ENCODE measurements at places on chromosomes 3 and 15.

GRCh38 chr3:171311784-171312183 is 148.4 kb downstream of the TNIK start:
- peak; percentile 6 for DNase-seq

DNA sequence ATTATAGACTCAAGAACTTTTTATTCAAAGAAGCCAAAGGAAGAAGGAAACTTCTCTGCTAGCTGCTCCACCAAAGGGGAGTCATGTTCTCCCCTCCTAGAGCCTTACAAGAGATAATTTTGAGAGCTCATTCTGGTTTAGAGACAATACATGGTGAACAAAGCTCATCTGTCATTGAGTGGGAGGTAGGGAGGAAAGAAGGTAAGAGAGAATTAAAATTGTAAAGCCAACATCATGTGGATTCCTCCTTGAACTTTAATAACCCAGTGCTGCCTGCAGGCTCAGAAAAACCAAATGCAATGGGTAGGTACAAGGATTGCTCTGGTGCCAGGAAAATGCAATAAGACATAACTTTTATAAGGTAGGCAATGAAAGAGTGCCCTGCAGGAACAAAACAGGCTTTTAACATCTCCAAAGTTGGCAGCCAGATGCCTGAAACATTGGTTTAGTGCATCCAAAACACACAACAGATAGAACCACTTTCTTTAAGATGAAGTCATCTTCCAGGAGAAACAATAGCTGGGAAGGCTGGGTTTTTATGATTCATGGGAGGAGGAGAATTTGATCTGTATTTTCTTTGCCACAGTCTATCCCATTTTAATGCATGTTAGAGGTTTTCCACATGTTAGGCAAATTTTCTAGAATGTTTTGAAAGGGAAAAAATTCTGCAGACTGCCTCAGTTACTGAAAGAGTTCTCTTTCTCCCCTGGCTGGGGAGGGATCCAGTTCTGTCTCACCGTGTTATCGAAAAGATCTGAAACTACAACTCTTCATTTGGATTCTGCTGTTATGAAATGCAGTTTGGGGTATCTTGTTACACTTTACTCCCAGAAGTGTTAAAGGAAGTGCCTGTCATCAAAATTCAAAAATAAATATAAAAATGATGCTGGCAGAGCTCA is 11.3 kb upstream of the ARHGEF3 start:
- no peak for DNase-seq

- peak; percentile 45 for DNase-seq
Measured at GRCh38 chr3:137770835-137771399, 6.8 kb downstream of the SOX14 start.

GRCh38 chr15:49905221-49905620 is 213.8 kb downstream of the ATP8B4 start:
- no peak for DNase-seq

DNA sequence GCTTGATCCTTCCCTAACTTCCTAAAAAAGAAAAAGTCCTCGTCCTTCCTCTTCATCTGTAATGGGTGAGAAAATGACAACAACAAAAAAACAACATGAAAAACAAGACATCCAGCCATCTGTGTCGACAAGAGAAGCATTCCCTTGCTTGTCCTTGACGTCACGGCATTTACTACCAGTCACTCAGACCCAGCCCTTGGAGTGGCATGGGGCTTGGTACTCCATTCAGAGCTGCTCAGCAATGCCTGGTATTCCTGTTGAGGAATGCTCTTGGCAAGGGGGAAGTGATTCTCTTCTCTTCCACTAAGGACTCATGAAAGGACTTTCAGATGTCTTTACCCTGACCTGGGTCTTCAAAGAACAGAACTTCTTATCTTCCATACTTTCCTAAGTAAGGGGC is 339.7 kb upstream of the RASGRP1 start:
- DNase-seq: no peak

- DNase-seq: no peak
Measured at GRCh38 chr3:3765661-3766060, 33.6 kb upstream of the LRRN1 start.

- no peak for DNase-seq
Measured at GRCh38 chr15:39511916-39512260, 69.0 kb upstream of the THBS1 start.

DNA sequence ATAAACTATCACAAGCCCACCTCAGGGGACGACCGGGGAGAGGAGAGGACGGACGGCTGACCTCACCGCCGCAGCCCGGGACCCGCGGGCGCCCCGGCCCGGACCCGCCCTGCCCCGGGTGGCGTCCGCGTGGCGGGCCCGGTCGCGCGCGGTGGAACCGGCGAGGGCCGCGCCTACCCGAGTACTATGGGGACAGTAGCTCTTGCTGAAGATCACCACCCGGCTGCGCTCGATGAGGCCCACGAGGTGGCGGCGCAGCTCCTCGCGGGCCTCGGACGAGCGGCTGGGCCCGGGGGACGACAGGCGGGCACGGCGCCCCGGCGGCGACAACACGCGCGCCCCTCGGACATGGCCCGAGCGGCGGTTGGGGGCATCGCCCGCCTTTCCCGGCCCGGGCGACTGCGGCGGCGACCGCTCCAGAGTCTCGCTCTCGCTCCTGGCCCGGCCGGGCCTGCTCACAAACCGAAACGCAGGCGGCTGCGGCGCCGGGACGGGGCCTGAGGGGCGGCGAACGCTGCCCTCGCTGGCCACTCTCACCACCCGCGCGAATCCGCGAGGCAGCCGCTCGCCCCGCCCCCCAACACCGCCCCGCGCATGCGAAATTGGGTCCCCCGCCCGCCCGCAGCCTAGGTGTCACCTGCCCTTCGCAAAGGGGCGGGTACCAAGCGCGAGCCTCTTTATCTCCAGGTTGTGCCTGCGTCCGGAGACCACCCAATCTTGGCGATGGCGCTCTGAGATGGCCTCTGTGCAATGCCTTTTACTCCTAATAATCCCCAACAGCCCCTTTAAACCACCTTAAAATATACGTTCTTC is at the start of gene TXNRD3:
TSS of gene TXNRD3 (minus strand) at position 554 of the 813 bp plus-strand sequence.
- peak; percentile 89 for DNase-seq

- DNase-seq: no peak
Measured at GRCh38 chr3:186354100-186354499, 7.9 kb downstream of the DGKG start.

- no peak for DNase-seq
Measured at GRCh38 chr3:13009132-13009945, 63.9 kb downstream of the IQSEC1 start.

DNA sequence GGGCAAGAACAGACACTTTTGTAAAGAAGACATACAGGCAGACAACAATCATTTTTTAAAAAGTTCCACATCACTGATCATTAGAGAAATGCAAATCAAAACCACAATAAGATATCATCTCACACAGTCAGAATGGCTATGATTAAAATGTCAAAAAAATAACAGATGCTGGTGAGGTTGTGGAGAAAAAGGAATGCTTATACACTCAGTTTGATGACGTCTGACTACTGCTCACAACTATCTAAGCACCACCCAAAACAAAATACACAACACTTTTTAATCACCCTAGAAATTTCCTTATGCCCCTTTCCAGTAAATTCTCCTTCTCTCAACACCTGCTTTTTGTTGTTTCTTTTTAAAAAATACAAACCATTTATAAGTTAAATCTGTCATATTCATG is 228.8 kb downstream of the ISL2 start:
- DNase-seq: no peak

- no peak for DNase-seq
Measured at GRCh38 chr3:57224856-57225255, 2.7 kb upstream of the APPL1 start.

- DNase-seq: peak; percentile 44
Measured at GRCh38 chr3:52934630-52935530, 37.5 kb upstream of the STIMATE start.

GRCh38 chr3:118882353-118882947 is 152.2 kb downstream of the IGSF11 start:
- peak; percentile 76 for DNase-seq

DNA sequence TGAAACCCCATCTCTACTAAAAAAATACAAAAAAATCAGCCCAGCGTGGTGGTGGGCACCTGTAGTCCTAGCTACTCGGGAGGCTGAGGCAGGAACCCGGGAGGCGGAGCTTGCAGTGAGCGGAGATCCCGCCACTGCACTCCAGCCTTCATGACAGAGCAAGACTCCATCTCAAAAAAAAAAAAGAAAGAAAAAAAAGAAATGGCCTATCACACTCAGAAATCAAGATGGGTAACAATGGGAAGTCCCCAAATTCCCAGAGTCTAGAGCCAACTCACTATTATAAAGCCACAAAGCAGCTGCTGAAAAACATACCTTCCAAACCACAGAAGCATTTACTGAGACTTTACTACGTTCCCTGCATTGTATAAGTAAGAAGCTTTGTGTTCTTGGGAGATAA is 7.5 kb downstream of the HDGFL3 start:
- no peak for DNase-seq

GRCh38 chr3:77420336-77420735 is 380.4 kb downstream of the ROBO2 start:
- no peak for DNase-seq

DNA sequence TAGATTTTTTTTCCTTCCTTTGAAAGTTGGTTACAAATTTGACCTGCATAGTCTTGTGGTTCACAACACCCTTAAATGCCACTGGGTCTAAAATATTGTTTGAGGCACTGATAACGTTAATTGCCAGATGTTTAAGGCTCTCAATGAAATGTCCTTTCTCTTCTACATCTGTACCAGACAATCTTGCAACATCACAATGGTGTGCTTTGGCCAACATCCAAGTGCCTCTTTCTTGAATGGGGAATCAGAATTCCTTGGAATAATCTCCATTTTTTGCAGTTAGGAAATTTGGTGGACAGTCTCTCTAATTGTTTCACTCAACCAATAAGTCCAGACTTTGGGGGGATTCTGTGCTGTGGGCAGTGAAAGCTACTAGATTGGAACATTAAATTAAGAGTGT is 26.0 kb upstream of the PEX5L start:
- no peak for DNase-seq

- DNase-seq: no peak
Measured at GRCh38 chr15:34370129-34370528, 3.1 kb upstream of the LPCAT4 start.

DNA sequence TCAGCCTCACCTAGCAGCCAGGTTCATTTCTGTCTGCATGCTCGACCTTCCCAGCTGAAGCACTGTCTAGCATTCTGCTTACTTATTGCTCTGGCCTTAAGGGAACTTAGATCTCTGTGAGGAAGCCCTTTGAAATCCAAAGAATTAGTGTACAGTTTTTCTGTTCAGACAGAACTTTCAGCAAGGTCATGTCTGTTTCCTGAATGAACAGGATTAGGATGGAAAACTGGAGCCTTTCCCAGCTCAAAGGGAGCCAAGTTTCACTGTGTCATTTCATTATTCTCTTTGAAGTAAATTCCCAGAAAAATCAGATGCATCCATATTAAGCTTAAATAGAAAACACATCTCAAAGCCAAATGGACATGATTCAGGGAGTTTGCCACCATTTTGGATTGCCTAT is 457.3 kb upstream of the KCNMB2 start:
- DNase-seq: no peak

DNA sequence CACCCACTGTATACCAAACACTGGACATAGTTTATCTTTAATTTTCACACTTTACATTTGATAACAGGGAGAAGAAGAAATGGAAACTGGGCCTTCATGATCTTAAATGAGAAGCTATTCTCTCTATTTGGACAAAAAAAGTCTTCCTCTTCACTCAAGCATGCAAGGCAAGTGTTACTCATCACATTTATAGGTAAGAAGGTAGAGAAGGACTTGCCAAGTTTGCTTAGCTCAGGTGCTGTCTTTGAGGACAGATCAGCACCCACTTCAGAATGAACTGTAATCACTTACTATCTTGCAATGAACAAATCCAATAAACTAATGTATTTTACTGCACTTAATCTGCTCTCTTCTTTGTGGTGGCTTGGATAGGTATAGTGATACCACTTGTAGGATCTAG is 1.1 kb upstream of the MYH15 start:
- no peak for DNase-seq

DNA sequence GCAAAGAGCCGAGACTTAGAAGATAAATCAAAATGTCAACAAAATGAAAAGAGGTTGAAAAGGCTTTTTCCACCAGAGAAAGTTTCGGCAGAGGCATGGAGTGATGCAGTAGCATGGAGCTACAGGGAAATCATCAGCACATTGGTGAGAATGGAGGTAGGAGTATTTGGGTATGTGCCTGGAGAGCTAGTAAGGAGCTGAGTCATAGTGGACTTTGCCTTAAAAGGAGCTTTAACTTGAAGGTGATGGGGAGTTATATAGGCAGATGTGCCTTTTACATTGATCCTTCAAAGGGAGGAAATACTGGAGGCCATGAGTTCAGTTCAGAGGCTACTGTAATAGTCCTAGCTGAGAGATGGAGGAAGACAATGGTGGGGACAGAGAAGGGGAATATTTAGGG is 44.3 kb downstream of the IL5RA start:
- no peak for DNase-seq

DNA sequence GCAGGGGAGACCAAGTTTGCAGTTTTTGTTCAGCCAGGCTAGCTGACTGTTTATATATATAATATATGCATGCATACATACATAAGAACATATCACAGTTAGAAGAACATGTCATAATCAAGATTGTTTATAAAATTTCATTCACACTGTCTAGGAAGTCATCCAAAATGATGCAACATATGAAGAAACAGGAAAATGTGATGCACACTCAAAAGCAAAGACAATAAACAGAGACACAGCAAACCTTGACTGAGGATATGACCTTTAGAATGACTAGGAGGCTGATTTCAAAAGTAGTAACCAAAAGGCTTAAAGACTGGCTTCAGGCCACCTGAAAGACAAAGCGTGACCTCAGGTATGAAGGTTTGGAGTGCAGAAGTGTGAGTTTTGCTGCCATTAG is 166.2 kb upstream of the NDN start:
- no peak for DNase-seq

DNA sequence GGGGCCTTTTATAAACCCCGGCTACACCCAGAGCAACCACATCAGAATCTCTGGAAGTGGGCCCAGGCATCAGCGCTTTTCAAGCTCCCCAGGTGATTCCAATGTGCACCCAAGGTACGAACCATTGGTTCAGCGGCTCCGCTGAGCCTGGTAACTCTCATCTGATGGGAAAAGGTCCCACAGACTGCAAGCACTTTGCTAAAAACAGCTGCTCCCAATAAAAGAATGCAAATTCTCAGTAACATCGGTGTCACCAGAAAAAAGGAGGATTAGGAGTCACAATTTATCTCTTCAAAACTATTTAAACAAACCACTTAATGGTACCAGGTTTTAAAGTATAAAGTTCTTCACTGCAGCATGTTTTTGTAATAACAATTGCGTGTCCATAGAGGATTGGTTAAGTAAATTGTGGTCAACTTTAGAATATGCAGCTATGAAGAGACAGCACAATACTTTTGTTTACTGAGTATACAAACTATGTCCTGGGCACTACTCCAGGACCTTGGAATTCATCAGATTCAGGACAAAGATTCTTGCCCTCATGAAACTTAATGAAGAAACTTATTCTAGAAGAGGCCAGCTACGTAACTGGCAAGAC is 660.7 kb upstream of the ADAMTS9 start:
- no peak for DNase-seq

GRCh38 chr15:84037301-84037700 is 198.3 kb upstream of the GOLGA6L4 start:
- DNase-seq: no peak

All from nephron progenitor cell (in vitro differentiated cells).